NCI-H2171 (cell line): ENCODE measurements at places on chromosomes 4 and X.

DNA sequence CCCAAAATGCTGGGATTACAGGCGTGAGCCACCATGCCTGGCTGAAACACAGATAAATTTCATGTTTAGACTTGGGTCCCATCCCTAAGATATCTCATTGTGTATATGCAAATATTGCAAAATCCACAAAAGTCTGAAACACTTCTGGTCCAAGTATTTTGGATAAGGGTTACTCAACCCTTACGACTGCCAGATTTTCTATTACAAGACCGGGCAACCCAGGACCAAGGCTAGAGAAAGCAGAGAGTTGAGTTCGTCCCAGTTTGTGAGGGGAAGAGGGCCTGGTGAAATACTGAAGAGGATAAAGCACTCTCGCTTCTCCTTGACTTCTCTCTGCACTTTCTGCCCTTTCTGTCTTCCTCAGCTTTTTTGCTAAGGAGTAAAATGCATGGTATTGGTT is 34.5 kb downstream of the ZFX start:
- no peak for DNase-seq

DNA sequence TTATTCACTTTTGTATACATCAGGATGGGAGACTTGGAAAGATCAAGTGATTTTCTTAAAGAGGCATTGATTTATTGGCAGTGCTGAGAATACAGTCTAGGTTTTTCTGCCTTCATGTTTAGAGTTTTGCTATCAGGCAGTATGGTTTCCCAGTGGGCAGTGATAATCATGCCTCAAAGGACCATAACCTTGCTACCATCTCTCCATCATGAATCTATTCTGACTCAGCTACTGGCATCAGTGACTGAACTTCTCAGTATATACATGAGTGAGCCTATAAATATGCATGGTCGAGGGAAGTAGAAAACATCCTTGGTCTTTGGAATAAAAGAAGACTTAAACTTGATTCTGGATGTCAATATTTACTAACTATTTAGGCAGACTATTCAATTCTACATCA is 562.0 kb upstream of the AADAT start:
- no peak for DNase-seq

GRCh38 chrX:63758011-63758410 is 27.0 kb downstream of the ARHGEF9 start:
- no peak for DNase-seq

- no peak for DNase-seq
Observed at GRCh38 chr4:179855469-179855868, 2387.7 kb upstream of the TENM3 start.

GRCh38 chrX:30653415-30654131 is at the start of gene GK:
Gene GK, plus strand, starts transcription at chrX:30653423. Its CDS starts 115 bp downstream, at chrX:30653538.
- no peak for DNase-seq
